Smooth muscle cell of the pulmonary artery (primary cell): ENCODE measurements at places on chromosomes 7 and 10. TPM values are rescaled to one million over a fixed set of nuclear protein-coding genes. Genes with fewer than 3 reads are reported as not detected.

Gene TECTB
- total RNA-seq = under 0.01 and 0.13 TPM in 2 replicates

Gene GCK
- 1.0 and 1.4 TPM in 2 replicates for total RNA-seq

Gene CRYGN
- total RNA-seq = 0.13 TPM in 1 of 2 replicates, not detected in the other

Gene OPN1SW
- not detected in 2 replicates for total RNA-seq

Gene MOGAT3
- not detected in 2 replicates for total RNA-seq

Gene FAM131B
- total RNA-seq = 3.2 and 9.1 TPM in 2 replicates

Gene FZD8
- 14.5 and 153 TPM in 2 replicates for total RNA-seq

Gene SPDYE16
- total RNA-seq = not detected in 2 replicates

Gene BAG3
- total RNA-seq = 19.3 and 24.1 TPM in 2 replicates

Gene NAT16
- not detected in 2 replicates for total RNA-seq

Gene BRAF
- total RNA-seq = 24.8 and 24.9 TPM in 2 replicates

Gene DNMBP
- total RNA-seq = 25.7 and 28.7 TPM in 2 replicates

Gene ATOH7
- 0.07 TPM in 1 of 2 replicates, not detected in the other for total RNA-seq

Gene ZWINT
- 5.7 and 10.4 TPM in 2 replicates for total RNA-seq

Gene CLEC5A
- not detected in 2 replicates for total RNA-seq

Gene C10orf62
- total RNA-seq = 0.13 TPM in 1 of 2 replicates, not detected in the other

Gene ACTR1A
- total RNA-seq = 141 and 167 TPM in 2 replicates

Gene SLC26A5
- not detected in 2 replicates for total RNA-seq

Gene TMEM209
- 8.8 and 9.9 TPM in 2 replicates for total RNA-seq

Gene TAS2R16
- total RNA-seq = not detected in 2 replicates
